Peyer's patch (tissue), 4 donors: ENCODE measurements at places on chromosomes 1 and 21. TPM values are rescaled to one million over a fixed set of nuclear protein-coding genes. Genes with fewer than 3 reads are reported as not detected.

Gene CD1C
- 1.3 TPM for total RNA-seq

DNA sequence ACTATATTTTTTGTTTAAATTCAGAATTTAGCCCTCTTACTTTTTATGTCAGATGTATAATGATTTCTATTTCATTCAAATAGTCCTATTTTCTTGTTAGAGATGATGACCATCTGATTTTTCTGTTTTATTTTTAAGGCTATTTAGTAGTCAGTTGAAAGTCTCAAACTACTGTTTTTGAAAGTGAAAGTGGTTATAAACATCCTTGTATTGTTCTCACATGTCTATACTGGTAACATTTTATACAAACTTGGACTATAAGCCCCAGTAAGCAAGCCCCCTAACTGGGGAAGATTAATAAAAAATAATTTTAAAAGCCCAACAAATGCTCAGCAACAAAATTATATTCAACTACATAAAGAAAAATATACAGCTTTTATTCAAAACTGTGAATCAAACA, 271.3 kb upstream of the RGS18 start:
- no peak for DNase-seq

DNA sequence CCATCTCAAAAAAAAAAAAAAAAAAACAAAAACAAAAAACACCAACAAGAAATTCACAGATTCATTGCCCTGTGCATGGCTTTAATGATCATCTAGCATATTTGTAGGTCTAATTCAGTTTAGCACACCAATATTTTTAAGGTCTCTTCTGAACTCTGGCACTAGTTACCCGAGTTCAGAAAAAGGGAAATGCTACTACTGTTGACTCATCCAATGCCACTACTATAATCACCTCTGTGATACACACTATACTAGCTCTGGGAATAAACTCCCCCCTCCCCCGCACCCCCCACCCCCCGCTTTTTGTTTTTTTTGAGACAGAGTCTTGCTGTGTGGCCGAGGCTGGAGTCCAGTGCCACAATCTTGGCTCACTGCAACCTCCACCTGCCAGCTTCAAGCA, 55.6 kb downstream of the FBXO42 start:
- DNase-seq, result no peak

GRCh38 chr1:15100121-15100879, 53.2 kb upstream of the TMEM51 start:
- DNase-seq, result peak; percentile 80
